Astrocyte (in vitro differentiated cells and primary cell): ENCODE measurements at places on chromosomes 1 and 21.

DNA sequence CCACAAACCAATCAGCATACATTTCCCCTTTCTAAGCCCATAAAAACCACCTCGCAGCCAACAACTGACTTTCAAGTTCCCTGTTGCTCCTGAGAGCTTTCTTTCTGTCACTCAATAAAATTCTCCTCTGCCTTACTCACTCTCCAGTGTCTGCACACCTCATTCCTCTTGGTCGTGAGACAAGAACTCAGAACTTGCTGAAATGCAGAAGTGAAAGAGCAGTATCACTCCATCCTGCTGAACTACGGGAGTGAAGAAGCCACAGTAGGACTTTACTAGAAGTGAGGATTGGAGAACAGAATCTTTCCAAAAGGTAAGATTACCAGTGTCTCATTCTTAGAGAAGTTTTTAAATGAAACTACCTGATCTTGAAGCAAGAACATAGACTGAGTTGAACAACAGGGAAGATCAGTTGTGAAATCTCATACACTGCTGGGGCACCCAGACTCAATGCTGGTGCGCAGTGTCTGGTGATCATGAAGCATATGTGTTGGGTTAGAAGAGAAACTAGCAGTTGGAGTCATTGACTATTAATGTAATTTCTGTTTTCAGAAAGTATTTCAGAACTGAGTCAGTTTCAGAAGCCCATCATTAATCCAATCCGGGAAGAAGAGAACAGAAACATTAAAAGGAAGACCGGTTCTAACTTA, 726.9 kb upstream of the TMPRSS15 start:
- no peak for DNase-seq

- DNase-seq = no peak
Observed at GRCh38 chr1:1298861-1299685, 8.7 kb downstream of the ACAP3 start.

DNA sequence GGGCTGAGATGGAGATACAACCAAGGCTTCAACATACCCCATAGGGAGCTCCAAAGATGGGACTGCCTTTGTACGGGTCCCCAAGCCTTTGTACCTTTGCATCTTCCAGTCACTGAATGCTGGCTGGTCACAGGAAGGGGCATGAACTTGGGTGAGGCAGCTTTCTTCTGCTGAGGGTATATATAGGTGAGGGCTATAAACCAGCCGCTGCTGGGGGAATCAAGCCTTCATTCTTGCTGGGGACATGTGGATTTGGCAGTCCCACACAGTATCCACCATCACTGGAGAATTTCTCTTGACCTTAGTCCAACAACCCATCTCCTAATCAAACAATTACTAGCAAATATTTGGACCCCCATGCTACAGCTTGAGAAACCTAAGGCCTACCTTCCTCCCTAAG, 61.7 kb downstream of the CCDC185 start:
- no peak for DNase-seq

DNA sequence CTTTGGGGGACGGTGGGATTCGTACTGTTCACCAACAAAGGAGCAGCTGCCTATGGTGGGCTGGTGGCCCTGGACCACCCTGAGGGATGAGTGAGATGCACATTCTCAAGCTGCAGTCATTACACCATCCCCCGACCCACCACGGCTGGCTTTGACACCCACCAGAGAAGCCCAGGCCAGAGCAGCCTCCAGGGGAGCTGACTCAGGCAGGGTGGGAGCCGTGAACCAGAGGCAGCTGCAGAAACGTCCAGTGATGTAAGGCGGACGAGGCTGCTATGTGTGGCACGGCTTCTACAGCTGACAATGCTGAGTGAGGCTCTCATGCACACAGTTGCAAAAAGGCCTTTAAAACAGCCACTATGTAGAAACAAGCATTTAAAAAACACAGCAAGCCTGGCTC, 40.1 kb downstream of the CHAF1B start:
- peak; percentile 73 for DNase-seq

DNA sequence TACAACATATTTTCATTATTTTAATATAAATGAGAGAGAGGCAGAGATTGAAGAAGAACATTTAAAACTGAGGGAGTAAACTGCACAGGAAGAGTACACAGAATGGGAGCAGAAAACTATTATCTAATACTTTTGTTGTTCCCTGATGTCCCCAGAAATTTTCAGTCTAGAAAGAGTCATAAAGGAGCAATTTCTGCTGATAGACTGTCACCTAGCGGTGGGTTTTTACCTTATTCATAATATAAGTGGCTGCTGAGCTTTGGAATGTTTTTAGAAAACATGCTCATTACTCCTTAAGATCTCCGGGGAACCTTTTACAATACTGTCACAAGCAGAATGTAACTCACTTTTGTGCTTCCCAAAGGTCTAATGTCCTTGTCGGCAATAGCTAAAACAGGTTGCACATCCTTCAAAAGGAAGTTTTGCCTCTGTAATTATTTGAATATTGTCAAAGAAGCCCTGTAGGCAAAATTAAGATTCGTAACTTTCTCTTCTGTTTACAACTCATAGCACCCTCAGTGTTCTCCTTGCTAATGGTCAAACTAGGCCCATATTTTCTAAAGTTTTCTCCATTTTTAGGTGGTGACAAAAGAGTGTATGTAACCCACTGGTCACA, 4.9 kb upstream of the NPL start:
- no peak for DNase-seq
